ENCODE measurements at places on chromosomes 5 and 9.

- no peak for DNase-seq
Measured at GRCh38 chr5:156186760-156187159, 140.2 kb upstream of the SGCD start.

- DNase-seq, result no peak
Measured at GRCh38 chr5:68189613-68190012, 25.9 kb upstream of the PIK3R1 start.

- DNase-seq, result no peak
Measured at GRCh38 chr5:63686938-63687337, 275.3 kb downstream of the HTR1A start.

GRCh38 chr5:1409381-1410110, 35.7 kb downstream of the SLC6A3 start:
- DNase-seq, result no peak

DNA sequence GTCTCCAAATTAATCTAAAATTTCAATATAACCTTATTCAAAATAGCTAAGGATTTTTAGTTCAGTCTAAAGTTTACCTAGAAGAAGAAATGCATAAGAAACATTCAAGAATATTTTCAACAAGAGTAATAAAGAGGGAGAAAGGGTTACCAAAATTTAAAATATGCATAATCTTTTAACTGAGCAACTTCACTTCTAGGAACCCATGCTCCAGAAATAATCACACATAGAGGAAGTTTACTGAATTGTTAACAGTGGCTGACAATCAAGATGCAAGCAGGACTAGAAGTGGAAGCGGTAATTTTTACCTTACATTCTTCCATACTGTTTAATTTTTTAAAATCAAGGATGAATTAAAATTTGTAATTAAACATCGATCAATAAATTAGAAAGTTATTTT, 1.9 kb downstream of the PJA2 start:
- DNase-seq, result no peak

DNA sequence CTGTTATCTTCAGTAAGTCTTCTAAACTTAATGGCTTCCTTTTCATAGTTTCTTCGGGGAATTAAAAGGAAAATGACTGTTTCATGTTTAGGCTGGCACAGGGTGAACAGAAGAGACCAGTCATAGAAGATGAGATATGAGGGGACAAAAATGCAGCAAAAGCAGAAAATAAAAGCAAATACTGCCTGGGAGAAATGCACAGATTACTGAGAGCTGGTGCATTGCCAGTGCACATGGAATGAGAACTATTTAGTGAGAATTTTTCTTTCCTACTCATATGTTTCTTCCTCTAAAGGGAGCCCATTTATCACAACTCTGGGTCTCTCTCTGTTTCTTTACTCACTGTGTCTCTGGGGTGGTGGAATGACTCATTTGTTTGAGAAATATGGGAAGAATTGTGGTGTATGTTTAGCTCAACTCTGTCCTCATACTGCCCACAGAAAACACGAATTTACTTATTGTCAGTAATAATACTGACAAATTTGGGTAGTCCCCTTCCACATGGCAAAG, 25.9 kb upstream of the ANKRD55 start:
- no peak for DNase-seq

GRCh38 chr5:6712142-6712576, 1.1 kb upstream of the TENT4A start:
- peak; percentile 12 for DNase-seq

GRCh38 chr9:8769153-8769552, 969.6 kb upstream of the DMAC1 start:
- no peak for DNase-seq

DNA sequence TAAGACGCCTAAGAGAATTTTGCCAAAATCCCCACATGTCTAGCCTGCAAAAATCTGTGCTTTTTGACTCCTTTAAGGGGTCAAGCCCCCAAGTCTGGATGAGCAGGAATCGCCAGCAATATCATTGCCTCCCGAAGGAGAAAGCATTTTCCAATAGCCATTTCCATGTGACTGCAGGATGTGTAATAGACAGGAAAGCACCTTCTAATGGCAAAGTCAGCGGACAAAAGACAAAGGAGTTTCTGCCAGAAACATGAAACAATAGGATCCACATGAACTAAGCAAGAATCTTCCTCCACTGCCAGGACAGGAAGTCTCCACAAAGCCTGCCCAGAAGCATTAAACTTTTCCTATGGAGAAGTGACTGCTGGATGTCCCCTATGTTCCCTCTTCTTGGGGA, 177.1 kb upstream of the PCSK5 start:
- DNase-seq, result no peak

- DNase-seq, result no peak
Measured at GRCh38 chr5:55636683-55637082, 75.4 kb downstream of the SLC38A9 start.

- DNase-seq, result no peak
Measured at GRCh38 chr5:176736931-176737745, 73.2 kb upstream of the UNC5A start.

GRCh38 chr9:121807823-121808278, 156.4 kb downstream of the DAB2IP start:
- DNase-seq, result no peak

DNA sequence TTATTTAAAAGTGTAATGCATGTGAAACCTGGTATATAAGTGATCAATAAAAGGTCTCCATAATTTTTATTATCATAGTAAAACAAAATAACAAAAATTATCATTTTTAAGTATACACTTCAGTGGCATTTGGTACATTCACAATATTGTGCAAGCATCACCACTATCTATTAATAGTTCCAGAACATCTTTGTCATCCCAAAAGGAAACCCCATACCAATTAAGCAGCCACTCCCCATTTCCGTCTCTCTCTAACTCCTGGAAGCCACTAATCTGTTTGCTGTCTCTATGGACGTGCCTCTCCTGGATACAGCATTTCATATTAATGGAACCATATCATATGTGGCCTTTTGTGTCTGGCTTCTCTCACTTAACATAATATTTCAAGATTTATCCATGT, 7.6 kb downstream of the OLFML2A start:
- DNase-seq, result no peak

DNA sequence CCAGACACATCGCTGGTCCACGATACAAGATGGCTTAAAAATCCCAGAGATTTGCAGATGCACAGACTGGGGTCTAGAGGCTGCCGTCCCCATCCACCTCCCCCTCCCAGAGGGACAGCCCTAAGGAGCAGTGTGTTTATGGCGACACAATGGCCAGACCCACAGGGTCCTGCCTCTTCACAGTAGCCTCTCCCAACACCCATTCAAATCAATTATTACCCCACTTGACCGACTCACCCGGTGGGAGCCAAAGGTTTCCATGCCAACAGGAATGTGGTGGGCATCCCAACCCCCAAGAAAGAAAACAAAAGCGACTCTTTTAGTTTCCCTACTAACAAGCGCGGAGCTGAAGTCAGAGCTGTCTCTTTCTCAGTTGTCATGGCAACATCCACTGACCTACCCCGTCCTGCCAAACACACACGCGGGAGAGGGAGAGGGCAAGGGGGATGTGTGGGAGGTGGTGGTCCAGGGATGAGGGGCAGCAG, 209.0 kb downstream of the TTLL11 start:
- DNase-seq, result no peak

- no peak for DNase-seq
Measured at GRCh38 chr5:11346336-11346735, 557.9 kb downstream of the CTNND2 start.

DNA sequence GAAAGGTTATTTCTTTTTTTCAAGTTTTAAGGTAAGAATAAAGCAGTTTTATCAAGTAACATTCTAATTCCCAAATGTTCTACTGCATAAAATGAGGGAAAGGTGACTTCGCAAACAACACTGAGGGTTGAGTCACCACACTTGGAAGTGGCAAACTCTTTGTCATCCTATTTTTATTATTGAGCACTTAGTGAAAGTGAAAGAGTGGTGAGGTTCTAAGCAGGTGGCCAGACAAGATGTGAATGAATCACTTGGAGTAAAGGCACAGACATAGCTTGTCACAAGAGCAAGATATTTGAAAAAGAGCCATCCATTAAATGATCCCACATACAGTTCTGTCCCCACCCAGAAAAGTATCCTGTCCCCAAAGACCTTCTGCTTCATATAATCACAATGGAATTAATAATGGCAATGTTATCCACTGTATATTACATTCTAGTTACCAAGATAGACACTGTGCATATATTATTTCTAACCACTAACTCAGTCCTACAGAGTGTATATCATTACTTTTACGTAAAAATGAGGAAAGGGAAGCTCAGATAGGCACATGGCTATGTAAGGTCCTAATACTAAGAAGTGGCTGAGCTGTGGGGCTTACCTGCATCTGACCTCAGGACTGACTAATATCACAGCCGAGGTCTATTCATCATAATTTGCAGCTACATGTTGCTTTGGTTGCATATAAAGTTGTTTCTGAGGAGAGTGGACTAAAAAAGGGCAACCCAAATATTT, 730.4 kb upstream of the MEF2C start:
- no peak for DNase-seq

- DNase-seq, result no peak
Measured at GRCh38 chr9:120718316-120718715, 4.0 kb upstream of the MEGF9 start.

- no peak for DNase-seq
Measured at GRCh38 chr5:42995360-42995751, 44.8 kb downstream of the ANXA2R start.

- no peak for DNase-seq
Measured at GRCh38 chr9:72473474-72474261, 47.7 kb upstream of the TMC1 start.
